T-helper 17 cell (primary cell): ENCODE measurements at places on chromosomes 1 and 21.

DNA sequence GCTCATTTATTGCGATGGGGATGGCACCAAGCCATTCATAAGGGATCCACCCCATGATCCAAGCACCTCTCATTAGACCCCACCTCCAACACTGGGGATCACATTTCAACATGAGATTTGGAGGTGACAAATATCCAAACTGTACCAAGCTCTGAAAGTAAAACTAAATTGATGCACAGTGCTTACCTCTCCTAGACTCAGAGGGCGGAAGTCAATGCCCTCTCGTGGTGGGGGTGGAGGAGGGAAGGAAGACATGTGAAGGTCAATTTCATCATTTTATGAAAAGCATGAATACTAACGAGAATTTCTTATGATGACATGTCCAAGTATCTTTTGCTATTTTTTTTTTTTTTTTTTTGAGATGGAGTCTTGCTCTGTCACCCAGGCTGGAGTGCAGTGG is 120.0 kb downstream of the PGBD5 start:
- no peak for DNase-seq

GRCh38 chr1:113286156-113286555 is 104.2 kb upstream of the MAGI3 start:
- DNase-seq: no peak

- DNase-seq: no peak
Measured at GRCh38 chr1:202121006-202121405, 1.7 kb upstream of the GPR37L1 start.

DNA sequence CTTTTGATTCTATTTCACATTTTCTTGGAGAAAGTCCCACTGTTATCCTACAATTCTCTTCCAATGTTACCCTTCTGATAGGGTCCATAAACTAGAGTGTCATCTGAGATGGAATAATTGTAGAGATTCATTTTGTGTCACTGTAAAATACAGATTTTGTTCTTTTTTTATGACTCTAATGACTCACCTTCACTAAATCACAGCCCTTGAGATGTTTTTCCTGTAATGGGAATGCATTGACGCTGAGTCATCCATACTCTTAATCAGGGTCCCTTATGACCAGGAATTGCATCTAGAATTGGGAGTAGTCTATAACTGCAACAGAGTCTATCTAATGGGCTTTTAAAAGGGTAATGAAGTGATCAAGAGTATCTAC is 315.5 kb downstream of the TGFB2 start:
- no peak for DNase-seq

- no peak for DNase-seq
Measured at GRCh38 chr1:68448365-68448764, 1.4 kb downstream of the RPE65 start.

DNA sequence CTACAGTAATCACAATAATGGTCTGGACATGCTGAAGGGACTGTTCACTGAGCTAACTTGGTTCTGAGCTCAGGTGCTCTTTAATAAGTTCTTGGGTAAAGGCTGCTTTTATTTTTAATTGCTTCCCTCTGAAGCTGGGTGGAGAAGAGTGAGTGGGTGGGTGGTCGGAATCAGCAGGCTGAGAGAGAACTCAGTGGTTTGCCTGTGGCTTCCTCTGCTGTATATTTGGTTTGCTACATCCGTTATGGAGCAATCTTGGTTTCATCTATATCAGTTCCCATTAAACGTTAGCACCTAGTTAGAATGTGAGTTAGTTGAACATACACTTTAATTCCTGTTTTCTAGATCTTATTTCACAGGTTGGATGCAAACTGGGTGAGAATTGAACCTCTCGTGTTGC is 23.3 kb downstream of the CNIH4 start:
- no peak for DNase-seq

GRCh38 chr1:109762039-109762585 is 1.6 kb downstream of the EPS8L3 start:
- no peak for DNase-seq

DNA sequence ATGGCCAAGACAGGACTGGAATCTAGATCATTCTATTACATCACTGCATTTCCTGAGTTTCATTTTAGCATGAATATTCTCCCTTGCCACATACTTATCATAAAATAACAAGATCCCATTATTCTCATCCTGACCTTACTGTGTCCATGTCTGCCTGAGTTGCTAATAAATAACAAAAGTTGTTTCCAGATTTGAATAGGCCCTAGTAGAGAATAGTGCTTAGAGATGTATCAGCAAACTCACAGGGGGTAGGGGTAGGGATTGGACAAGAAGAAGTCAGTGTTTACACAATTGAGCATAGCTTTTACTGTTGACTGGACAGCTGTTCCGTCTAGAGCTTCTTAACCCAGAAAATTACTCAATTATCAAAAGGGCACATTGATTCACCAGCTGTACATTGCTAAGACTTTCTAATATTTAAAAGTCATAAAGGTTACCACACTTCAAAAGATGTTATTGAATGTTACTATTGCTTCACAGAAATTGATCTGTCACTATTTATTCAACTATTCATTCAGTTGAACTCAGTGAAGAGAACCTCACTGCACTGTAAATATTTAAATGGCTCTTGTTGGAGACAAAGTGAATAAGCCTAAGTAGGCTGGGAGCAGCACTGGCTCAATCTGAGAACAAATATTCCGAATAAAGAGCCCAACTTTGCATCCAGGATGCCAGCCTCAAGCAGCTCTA is 121.9 kb downstream of the NRIP1 start:
- no peak for DNase-seq

GRCh38 chr1:202130297-202130721 is 7.6 kb downstream of the GPR37L1 start:
- DNase-seq: no peak
